ENCODE measurements at places on chromosomes 2 and 18. TPM values are rescaled to one million over a fixed set of nuclear protein-coding genes. Genes with fewer than 3 reads are reported as not detected.

DCDC2C gene
- not detected for total RNA-seq

DNA sequence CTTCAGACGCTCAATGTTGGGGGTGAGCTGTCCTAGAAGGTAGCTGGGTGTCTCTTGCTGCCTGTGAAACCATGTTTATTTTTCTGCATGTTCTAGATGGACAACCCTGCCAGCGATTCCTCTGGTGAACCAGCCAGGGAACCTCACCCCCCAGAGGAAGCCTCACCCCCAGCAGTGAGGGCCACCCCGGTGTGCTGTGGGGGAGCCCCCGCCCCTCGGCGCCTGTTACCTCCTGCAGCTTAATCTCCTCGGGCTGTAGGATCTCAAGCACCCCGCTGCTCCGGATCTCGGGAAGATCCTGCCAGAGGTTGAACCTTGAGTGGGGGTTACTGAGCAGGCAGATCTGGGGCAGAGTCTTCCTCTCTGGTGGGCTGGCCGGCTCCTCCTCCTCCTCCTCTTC lies 50.0 kb downstream of the SNORC start:
- no peak for DNase-seq

DNA sequence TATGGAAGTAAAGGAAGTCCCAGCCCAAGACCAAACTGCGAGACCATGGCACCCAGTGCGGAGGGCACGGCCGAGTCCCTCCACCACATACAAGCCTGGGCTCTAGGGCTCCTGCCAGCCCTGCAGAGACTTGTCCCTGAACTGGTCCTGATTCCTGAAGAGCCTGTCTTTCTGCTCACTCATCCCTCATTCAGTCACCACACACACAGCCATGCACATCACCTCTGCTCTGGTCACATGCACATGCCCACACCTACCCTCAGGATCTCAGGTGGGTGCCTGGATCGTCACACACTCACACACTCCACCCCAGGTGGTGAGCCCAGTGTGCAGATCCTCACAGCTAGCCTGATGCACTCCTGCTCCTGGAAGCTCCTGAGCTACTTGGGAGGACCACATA lies 71.4 kb upstream of the LAPTM4A start:
- DNase-seq = no peak

- DNase-seq = no peak
These were observed 192.3 kb downstream of the CLIP4 start for GRCh38 chr2:29307519-29307918.

DNA sequence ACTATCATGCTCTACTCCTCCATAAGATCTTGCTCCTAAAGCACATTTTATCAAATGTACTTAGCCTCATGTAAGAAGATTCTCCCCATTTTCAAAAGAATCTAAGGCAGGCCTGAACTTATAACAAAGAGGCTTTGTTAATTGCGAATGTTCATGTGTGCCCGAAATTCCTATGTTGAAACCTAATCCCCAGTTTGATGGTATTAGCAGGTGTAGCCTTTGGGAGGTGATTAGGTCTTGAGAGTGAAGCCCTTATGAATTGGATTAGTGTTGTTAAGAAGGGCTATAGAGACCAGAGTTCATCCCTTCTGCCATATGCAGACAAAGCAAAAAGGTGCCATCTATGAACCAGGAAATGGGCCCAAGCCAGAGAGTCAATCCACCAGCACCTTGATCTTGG lies 234.5 kb downstream of the PAX3 start:
- no peak for DNase-seq

DNA sequence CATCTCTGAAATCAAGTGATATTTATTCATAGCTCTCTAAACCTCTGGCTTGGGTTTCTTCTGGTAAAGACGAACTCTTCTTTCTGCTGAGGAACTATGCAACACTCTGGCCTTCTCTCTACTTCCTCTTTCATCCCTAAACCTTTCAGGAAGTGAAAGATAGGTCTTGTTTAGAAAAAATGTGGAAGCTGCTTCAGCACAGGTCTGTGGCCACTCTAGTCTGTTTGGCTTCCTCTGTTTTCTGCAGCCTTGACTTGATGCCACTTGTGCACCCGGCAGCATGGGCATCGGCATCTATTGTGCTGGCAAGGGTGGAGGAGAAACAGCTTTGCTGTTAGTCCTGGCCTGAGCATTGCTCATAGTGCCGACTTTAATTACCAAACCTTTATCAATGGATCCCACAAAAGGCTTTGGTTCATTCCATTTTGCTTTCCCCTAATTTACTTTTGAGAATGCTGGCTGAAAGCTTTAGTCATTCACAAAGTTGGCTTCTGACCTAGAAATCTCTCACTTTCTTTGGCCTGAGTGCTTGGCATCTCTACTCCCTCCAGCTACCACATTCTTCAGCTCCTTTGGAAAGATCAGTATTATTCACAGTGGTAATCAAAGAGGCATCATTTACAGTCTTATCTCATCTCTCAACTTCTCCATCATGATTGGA lies 32.0 kb upstream of the GPR39 start:
- no peak for DNase-seq

- no peak for DNase-seq
These were observed 28.0 kb downstream of the CERKL start for GRCh38 chr2:181628590-181629585.

AQP12B gene
- not detected for total RNA-seq

SERPINB4 gene
- total RNA-seq = not detected

- no peak for DNase-seq
These were observed 52.9 kb upstream of the CTIF start for GRCh38 chr18:48485828-48486405.

GRCh38 chr2:144751142-144751905 lies 231.4 kb upstream of the ZEB2 start:
- no peak for DNase-seq

DNA sequence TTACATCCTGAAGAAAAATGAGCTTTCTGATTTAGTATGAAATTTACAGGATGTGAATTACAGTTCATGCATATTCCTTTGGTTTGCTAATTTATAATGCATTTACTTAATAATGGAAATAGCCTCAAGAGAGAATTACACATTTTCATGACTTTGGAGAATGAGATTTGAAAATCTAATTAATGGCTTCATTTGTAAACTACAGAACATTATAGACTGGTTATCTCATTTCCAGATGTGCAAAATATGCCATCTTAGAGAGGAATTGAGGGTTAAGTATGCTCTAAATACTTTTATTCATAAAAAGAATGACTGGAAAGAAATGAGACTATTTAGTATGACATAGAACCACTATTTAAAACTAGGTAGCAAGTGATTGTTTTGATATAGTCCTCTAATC lies 94.2 kb upstream of the DNAJC10 start:
- DNase-seq = no peak

SERPINB3 gene
- total RNA-seq = not detected

GPR55 gene
- total RNA-seq = not detected

ASB18 gene
- total RNA-seq = 4.6 TPM

- DNase-seq = no peak
These were observed 3.3 kb upstream of the ALLC start for GRCh38 chr2:3654531-3655225.

DNER gene
- total RNA-seq = 3.3 TPM

- DNase-seq = no peak
These were observed 154.9 kb downstream of the SATB2 start for GRCh38 chr2:199302851-199303250.

- DNase-seq = no peak
These were observed 11.5 kb downstream of the GCC2 start for GRCh38 chr2:108460345-108461037.

- DNase-seq = no peak
These were observed 6.2 kb upstream of the PER2 start for GRCh38 chr2:238294393-238295143.

CHRND gene
- not detected for total RNA-seq

DNA sequence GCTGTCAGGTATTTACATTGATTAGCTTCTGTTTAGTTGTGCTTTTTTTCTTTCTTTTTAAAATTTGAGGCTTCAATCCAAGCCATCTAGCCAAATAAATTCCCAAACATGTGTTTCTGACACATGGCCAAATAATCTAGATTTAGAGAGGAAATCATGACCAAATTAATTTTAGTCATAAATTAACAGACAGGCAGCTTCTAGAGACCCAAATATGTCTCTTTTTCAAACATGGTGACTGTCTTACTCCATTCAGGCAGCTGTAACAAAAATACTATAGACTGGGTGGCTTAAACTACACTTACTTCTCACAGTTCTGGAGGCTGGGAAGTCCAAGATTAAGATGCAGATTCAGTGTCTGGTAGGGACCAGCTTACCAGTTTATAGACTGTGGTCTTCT lies 23.2 kb upstream of the NAB1 start:
- DNase-seq = no peak

DNA sequence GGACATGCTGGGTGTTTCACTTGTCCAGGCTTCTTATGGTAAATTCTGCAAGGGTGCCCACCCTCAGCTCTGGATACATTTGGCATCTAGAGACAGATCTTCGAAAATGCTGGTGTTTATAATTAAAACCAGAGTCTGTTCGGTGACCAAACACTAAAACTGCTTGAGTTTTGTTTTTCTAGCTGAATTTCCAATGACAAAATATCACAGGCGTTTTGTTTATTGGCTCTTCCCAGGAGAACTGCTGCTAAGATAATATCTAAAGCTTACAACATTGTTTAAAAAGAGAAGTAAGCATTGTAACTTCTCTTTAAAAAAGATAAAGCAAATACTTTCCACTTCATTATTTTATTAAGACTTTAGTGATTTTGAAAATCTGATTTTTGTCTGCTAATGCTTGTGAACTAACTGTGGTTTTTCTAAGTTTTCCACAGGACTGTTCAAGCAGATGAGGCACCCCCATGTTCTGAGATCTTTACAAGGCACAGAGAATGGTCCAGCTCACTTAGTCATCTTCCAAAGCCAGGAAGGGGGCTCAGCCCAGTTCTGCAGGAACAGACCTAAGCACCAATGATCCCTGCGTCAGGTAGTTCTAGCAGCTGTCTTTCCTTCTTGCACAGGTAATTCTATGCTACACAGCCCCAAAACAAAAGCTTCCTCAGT lies 94.8 kb upstream of the LTBP1 start:
- no peak for DNase-seq

GRCh38 chr2:187580462-187581124 lies 26.4 kb upstream of the TFPI start:
- no peak for DNase-seq

- DNase-seq = no peak
These were observed 4.8 kb upstream of the FTCDNL1 start for GRCh38 chr2:199855812-199856211.

DNA sequence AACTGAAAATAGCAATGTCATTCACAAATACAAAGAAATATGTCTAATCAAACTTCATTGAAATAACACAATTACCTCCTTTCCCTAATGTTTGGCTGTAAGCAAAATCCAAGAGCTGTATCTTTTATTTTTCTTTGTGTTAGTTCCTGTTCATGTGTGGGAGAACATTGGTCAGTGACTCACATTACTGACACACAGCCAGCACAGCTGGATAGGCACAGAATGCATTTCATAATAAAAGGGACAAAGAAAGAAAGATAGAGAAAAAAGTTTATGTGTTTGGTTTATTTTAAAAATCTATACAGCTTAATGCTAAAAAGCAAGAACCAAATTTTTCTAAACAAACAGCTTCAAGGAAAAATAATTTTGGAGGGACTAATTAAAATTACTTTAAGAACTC lies 185.6 kb upstream of the COL3A1 start:
- peak; percentile 64 for DNase-seq

GRCh38 chr2:188966079-188966571 lies 8.0 kb upstream of the COL3A1 start:
- DNase-seq = no peak

TTC32 gene
- total RNA-seq = 2.7 TPM

DNA sequence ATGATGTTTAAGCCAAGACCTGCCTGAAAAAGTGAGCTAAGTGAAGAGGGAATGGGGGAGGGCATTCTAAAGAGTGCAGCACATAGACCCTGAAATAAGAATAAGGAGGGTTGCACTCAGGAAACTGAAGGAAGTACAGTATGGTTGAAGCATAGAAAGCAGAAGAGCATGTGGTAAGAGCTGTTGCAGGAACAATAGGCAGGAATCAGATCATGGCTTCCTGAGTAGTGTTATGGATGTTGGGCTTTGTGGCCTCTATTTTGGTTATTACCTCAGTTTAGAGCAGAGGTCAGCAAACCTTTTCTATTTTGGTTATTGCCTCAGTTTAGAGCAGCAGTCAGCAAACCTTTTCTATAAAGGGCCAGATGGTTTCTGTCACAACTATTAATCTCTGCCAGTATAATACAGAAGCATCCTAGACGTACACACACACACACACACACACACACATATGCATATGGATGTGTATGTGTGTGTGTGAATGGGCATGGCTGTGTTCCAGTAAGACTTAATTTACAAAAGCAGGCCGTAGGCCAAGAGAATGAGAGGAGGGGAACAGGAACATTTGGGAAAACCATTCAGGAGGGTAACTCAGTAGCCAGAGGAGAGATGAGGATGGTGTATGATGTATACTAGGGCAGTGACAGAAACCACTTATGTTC lies 91.1 kb upstream of the MYO3B start:
- no peak for DNase-seq

DNA sequence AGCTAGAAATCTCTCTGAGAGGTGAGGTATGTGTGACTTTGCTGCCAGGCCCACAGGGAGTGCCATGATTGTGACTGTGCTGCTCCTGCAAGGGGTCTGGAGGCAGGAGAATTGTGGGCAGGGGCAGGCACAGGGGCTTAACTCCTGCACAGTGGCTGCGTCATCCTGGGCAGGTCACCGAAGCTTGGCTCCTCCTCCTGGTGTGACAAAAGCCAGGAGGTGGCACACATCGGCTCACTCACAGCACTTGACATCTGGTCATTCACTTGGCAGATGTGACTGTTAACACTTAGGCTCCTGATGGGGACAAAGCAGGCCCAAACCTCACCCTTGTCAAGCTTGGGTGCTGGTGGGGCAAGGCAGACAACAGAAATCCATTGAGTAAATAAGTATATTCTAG lies 36.4 kb upstream of the GLI2 start:
- no peak for DNase-seq

DNA sequence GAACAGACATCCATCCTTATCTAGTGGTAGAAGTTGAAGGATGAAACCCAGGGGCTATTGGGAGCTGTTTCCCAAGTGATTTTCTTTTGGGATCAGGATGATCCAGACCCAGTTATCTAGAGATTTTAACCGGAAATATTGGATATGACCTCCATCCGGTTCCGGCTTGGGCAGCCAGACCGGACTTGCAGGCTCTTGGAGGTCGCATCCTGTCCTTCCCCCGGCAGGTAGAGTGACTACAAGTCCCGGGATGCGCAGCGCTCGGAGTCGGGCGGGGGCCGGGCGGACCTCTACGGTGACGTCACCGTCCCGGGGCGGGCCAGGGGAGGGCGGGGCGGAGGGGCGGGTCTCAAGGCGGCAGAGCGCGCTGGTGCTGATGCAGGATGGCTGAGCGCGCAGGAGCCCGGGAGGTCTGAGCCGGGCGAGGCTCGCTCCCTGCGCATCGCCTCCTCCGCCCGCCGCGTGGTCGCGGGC lies at the start of gene KIF5C:
Gene KIF5C (plus strand): TSS at position 360 of the 474 bp plus-strand sequence. CDS start 391 bp downstream, outside the sequence.
- peak; percentile 88 for DNase-seq

GRCh38 chr2:86048888-86049287 lies 56.8 kb downstream of the POLR1A start:
- no peak for DNase-seq

DNA sequence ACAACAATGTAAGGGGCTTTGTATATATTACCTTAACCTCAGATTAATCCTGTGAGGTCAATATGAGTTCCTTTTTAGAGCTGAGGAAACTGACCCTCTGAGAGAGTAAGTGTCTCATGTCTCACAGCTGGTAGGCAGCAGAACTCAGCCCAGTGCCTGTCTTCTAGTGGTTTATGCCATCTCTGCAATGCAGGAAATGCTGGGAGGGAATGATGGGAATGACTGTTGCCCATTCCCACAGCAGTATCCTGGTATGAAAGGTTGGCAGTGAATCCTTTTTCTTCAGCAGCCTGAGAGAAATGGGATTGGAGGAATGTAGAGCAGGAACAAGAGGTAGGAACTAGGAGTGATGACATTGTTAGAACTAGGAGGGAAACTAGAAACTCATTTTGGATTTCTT lies 6.0 kb downstream of the MRPL30 start:
- DNase-seq = no peak

AP1S3 gene
- 0.35 TPM for total RNA-seq

Data from Right ventricle myocardium inferior (tissue), 1 donor.